ENCODE measurements at places on chromosomes 1 and 21.
A peak's percentile ranks its signal among the peaks of the same experiment; 100 is the strongest.

GRCh38 chr21:35754583-35754982 is 305.7 kb downstream of the SETD4 start:
- DNase-seq: no peak

DNA sequence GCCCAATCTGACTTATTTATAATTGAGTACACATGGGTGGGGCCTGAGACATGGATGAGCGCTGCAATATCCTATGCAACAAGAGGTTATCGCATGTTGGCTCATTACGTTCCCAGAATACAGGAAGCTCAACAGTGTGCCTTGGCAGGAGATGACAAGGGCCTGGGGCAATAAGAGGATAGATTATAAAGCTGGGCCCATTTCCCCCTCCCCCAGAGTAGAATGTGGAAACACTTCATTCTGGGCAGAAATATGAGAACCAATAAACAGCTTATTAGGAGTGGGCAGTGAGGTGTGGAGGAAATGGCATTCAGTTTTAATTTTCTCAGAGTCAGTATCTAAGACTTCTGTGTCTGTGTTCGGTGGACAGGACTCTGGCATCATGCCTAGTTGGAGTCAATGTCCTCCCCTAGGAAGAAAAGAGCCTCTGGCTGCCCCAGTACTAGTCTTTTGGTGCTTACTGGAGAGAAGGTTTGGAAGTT is 92.8 kb downstream of the PIK3R3 start:
- DNase-seq: peak; percentile 65

DNA sequence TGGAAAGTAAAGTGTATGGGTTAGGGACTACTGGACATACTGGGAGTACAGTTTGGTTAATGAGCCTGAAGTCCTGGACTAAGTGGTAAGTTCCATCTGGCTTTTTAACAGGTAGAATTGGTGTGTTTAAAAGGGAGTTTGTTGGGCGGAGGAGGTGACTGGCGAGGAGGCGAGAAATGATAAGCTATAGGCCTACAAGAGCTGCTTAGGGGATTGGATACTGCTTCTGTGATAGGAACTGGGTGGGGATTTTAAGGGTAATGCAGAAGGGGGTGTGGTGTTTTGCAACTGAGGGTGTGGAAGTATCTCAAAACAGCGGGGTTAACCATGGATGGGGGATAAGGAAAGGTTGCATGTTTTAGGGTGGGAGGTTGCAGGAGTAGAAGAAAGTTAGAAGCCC is 3.5 kb downstream of the ERVH48-1 start:
- DNase-seq: no peak

DNA sequence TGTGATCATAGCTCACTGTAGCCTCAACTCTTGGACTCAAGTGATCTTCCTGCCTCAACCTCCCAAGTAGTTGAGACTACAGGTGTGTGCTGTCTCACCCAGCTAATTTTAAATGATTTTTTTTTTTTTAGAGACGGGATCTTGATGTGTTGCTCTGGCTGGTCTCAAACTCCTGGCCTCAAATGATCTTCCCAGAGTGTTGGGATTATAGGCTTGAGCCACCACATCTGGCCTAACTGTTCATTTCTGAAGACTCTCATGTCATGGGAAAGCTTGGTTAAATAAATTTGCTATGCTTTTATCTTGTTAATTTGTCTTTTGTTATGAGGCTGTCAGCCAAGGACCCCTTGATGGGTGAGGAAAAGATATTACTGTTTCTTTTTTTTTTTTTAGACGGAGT is 134.0 kb downstream of the MIS18A start:
- no peak for DNase-seq

DNA sequence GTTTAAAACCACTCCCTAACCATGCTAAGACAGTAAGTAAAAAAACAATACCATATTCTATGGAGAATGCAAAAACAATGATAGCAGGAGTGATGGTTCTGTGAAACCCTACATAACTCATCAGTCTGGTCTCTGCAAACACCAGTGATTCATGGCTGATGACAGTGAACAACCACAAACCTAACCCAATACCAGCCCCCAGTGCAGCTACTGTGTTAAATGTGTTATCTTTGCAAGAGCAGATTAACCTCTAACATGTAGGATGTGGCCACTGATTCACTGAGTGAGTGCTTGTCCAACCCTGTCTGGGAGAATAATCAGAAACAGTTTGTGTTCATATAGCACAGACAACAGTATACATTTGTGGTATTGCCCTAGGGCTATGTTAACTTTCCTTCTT is 100.2 kb upstream of the COG2 start:
- no peak for DNase-seq
